Prostate gland (tissue), 2 donors: ENCODE measurements at places on chromosomes 6 and 20.

DNA sequence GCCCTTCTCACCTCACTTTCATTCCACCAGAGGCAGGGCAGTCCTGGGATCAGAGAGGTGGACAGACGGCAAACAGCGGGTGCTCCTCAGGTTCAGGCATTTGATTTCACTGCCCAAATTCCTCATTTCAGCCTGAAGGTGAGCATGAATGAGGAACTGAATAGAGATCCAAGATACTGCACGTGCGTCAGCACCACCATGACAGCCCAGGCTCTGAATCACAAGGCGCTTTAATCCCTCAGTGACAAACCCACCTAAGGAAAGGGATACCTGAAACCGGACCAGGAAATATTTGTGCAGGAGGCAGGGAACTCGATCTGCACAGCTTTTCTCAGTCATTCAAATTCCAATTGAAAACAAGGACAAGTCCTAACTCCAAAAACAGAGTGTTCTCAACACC is 174.8 kb upstream of the HEY2 start:
- H3K4me3 ChIP-seq = no peak overlapping the region
- no peaks in the 10 kb centered on the region for H3K36me3 ChIP-seq
- no peak overlapping the region for H3K27ac ChIP-seq
- H3K4me1 ChIP-seq = no peaks in the 10 kb centered on the region
- DNase-seq = no peak
- no peaks in the 10 kb centered on the region for H3K27me3 ChIP-seq

GRCh38 chr6:128512296-128512695 is 8.1 kb downstream of the PTPRK start:
- no peaks in the 10 kb centered on the region for H3K27me3 ChIP-seq
- H3K27ac ChIP-seq = no peak overlapping the region
- no peak overlapping the region for H3K4me3 ChIP-seq
- DNase-seq = no peak
- no peaks in the 10 kb centered on the region for H3K36me3 ChIP-seq

- H3K27me3 ChIP-seq = no peaks in the 10 kb centered on the region
- H3K4me1 ChIP-seq = no peaks in the 10 kb centered on the region
- no peaks in the 10 kb centered on the region for H3K36me3 ChIP-seq
- no peak overlapping the region for H3K4me3 ChIP-seq
Observed at GRCh38 chr6:137995371-137995770, 111.8 kb downstream of the PERP start.

DNA sequence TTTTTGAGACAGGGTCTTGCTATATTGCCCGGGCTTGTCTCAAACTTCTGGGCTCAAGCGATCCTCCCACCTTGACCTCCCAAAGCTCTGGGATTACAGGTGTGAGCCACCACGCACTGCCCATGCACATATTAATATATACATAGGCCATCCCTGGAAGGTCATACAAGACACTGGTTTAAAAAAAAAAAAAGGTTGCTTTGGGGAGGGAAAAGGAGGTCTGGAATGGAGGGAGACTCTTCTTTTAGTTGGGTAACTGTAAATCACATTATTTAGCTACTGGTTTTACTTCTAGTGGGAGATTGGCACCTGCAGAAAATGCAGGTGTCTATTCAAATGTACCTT is 4.1 kb upstream of the SNAI1 start:
- no peak overlapping the region for H3K27ac ChIP-seq
- H3K4me1 ChIP-seq = peaks cover 8% of the 10 kb centered on the region
- no peaks in the 10 kb centered on the region for H3K27me3 ChIP-seq
- no peak overlapping the region for H3K4me3 ChIP-seq
